ENCODE measurements at places on chromosomes 1 and 21.
A peak's percentile ranks its signal among the peaks of the same experiment; 100 is the strongest.

DNA sequence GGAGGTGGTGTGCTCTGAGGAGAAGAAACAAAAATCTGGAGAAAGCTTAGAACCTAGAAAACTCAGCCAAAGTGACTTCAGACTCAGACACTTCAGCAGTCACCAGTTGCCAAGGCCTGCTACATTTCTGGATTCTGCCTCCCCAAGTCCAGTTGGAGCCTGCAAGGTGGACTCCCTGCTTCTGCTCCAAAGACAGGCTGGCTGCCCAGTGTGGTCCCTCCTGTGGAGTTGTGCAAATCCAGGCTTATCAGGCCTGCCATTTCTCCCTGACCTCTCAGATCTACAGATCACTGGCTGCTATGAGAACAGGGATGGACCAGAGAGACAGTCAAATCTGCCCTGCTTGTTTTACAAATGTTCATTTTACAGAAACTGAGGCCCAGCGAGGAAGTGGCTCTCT, 9.9 kb downstream of the CACHD1 start:
- no peaks in the 10 kb centered on the region for H3K36me3 ChIP-seq
- H3K27me3 ChIP-seq = peaks cover 9% of the 10 kb centered on the region
- no peak for DNase-seq
- H3K4me3 ChIP-seq = no peak overlapping the region
- H3K4me1 ChIP-seq = peaks cover 5% of the 10 kb centered on the region

- DNase-seq = peak; percentile 65
- H3K4me1 ChIP-seq = peaks cover 10% of the 10 kb centered on the region
- H3K4me3 ChIP-seq = no peak overlapping the region
- no peaks in the 10 kb centered on the region for H3K27me3 ChIP-seq
- peak overlapping the region; percentile 16 for H3K27ac ChIP-seq
Observed at GRCh38 chr1:42913426-42914091, 45.1 kb downstream of the SLC2A1 start.

DNA sequence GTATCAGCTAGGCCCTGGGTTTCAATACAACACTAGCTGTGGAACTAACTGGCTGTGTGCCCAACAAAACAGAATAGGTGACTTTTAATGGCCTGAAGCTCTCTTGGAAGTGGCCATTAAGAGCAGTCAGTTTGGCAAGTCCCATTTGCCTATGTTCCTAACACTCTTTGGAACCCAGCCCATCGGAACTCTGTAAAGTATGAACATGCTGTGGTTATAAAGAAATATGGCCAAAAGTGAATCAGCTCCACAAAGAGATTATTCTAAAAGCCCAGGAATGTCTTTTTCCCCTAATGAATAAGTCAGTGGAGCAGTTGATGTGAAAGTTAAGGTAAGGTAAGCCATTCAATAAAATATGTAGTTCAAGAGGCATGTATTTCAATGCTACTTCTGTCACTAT, 223.7 kb upstream of the ADAMTS5 start:
- H3K4me3 ChIP-seq = no peak overlapping the region
- H3K27me3 ChIP-seq = no peaks in the 10 kb centered on the region
- H3K4me1 ChIP-seq = no peaks in the 10 kb centered on the region

DNA sequence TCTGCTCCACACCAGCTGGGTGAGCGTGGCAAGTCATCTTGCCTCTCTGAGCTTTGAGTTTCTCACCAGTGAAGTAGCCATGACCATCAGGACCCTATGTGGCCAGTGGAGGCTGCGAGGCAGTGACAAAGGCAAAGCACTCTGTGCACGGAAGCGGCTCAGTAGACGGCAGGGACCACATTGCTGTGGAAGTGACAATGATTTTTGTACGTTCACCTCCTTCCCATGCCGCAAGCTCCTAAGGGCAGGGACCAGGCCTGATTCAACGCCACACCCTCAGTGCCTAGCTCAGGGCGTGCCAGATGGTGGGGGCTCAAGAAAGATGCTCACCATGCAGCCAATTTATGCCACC, 210.5 kb downstream of the MATN1 start:
- no peaks in the 10 kb centered on the region for H3K36me3 ChIP-seq
- H3K4me1 ChIP-seq = no peaks in the 10 kb centered on the region
- H3K27ac ChIP-seq = no peak overlapping the region
- peaks cover 20% of the 10 kb centered on the region for H3K27me3 ChIP-seq
- no peak for DNase-seq

DNA sequence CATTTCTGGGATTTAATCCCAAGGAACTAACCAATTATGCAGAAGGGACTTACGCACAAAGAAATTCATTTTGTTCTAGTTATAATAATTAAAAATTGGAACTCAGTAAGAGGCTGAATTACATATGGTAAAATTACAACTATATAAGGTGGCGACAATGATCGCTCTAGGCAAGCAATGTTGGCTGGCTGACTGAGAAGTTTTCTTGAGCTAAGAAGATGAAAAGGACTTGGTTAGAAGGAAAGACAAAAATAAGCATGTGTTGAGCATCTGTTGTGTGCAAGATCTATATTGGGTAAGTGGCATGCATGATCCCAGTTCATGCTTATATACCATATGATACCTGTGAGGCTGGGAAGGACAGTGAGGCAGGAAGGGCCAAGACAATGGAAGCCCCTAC, 80.8 kb downstream of the FCRL5 start:
- no peak overlapping the region for H3K27ac ChIP-seq
- DNase-seq = no peak
- H3K4me1 ChIP-seq = no peaks in the 10 kb centered on the region
- H3K4me3 ChIP-seq = no peak overlapping the region

GRCh38 chr1:101479945-101480344, 243.1 kb downstream of the S1PR1 start:
- no peak overlapping the region for H3K4me3 ChIP-seq
- no peak for DNase-seq
- no peaks in the 10 kb centered on the region for H3K4me1 ChIP-seq
- H3K27ac ChIP-seq = no peak overlapping the region
- H3K36me3 ChIP-seq = no peaks in the 10 kb centered on the region

DNA sequence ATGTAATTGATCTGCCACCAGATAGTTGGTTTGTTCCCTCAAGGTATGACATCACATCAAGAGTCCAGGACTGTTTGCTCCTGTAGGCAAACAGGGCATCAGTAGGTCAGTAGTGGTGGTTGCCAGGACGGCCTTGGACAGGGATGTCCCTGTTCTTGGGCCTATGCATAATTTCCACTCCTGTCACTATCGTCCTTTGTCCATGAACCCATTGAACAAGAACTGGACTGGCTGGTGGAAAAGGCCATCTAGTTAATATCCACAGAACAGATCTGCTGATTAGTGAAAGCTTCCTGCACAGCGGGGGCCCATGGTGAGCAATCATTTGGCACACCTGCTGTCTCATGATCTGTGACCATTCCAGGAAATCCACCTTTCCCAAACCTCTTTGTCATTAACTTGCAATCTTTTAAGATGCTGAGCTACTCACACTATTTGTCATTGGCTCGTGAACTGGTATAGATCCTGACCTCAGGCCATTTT, 12.4 kb upstream of the BSDC1 start:
- no peaks in the 10 kb centered on the region for H3K4me1 ChIP-seq
- H3K27me3 ChIP-seq = no peaks in the 10 kb centered on the region
- H3K27ac ChIP-seq = no peak overlapping the region
- no peak for DNase-seq
- H3K4me3 ChIP-seq = no peak overlapping the region

GRCh38 chr1:167077128-167077867, 12.9 kb downstream of the GPA33 start:
- DNase-seq = no peak
- H3K36me3 ChIP-seq = no peaks in the 10 kb centered on the region
- H3K27ac ChIP-seq = no peak overlapping the region
- no peaks in the 10 kb centered on the region for H3K27me3 ChIP-seq
- no peak overlapping the region for H3K4me3 ChIP-seq

DNA sequence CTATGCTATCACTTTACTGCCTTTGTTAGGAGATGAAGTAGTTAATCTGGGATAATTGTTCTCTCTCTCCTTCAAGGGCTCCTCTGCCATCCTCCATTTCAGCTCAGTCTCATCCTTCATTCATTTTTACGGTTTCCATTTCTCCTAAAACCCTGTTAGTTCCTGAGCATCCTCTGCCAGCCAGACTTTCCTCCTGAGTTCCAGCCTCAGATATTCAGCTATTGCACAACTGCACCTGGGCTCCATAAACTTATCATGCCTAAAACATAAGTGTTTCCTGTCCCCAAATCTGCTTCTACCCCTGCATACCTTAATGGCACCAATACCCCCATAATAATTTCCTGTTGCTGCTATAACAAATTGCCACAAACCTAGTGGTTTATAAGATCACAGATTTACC, 39.6 kb upstream of the SOX13 start:
- H3K27ac ChIP-seq = no peak overlapping the region

- no peak overlapping the region for H3K4me3 ChIP-seq
- DNase-seq = no peak
- no peaks in the 10 kb centered on the region for H3K36me3 ChIP-seq
- no peaks in the 10 kb centered on the region for H3K27me3 ChIP-seq
Observed at GRCh38 chr21:43597052-43597451, 62.2 kb downstream of the HSF2BP start.

- peaks cover 50% of the 10 kb centered on the region for H3K27me3 ChIP-seq
- DNase-seq = no peak
- no peak overlapping the region for H3K27ac ChIP-seq
Observed at GRCh38 chr1:236058141-236058934, 6.6 kb downstream of the NID1 start.

DNA sequence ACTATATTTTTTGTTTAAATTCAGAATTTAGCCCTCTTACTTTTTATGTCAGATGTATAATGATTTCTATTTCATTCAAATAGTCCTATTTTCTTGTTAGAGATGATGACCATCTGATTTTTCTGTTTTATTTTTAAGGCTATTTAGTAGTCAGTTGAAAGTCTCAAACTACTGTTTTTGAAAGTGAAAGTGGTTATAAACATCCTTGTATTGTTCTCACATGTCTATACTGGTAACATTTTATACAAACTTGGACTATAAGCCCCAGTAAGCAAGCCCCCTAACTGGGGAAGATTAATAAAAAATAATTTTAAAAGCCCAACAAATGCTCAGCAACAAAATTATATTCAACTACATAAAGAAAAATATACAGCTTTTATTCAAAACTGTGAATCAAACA, 271.3 kb upstream of the RGS18 start:
- H3K36me3 ChIP-seq = no peaks in the 10 kb centered on the region
- H3K27ac ChIP-seq = no peak overlapping the region
- no peaks in the 10 kb centered on the region for H3K27me3 ChIP-seq
- H3K4me3 ChIP-seq = no peak overlapping the region
- no peak for DNase-seq

DNA sequence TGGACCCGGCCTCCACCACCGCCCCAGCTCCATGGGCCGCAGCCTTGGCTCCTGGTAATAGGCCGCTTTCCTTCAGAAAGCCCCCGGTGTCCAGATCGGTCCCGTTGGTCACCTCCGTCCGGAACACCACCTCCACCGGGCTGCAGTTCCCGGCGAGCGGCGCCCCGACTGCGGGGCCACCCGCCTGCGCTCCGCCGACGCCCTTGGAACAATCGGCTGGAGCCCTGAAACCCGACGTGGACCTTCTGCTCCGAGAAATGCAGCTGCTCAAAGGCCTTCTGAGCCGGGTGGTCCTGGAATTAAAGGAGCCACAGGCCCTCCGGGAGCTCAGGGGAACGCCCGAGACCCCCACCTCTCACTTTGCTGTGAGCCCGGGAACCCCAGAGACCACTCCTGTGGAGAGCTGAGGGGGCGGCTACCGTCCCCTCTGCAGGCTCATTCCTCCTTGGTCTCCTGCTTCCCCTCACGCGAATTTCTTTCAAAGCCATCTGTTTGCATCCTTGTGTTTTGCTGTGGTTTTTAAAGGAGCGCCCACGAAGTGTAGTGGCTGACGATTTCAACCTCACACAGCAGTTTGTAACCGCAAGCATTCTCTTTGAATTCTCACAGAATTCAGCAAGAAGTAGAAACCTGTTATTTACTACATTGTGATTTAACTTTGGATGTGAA, 6.0 kb downstream of the FCRLB start:
- peaks cover 56% of the 10 kb centered on the region for H3K27me3 ChIP-seq
- H3K4me1 ChIP-seq = peaks cover 63% of the 10 kb centered on the region
- H3K4me3 ChIP-seq = peak overlapping the region; percentile 98
- H3K27ac ChIP-seq = peak overlapping the region; percentile 88

DNA sequence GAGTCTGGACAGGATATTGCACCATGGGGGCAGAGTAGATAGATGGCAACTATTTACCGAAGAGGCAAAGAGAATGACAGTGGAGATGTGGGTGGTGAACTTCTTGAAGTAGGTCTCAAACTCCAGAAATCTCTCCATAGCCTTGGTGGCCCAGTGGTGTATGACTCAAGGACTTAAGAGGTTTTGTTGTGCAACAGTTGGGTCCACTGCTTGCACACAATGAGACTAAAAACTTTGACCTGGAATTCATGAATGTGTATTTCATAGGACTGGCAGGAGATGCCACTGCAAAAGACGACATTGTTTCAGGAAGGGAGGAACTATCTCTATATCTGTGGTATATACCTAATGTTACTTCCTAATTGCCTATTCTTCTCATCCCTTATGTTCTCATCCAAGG, 75.9 kb downstream of the ZSCAN20 start:
- H3K27ac ChIP-seq = no peak overlapping the region
- DNase-seq = no peak
- no peak overlapping the region for H3K4me3 ChIP-seq
